ENCODE measurements at places on chromosomes 7 and 10.

DNA sequence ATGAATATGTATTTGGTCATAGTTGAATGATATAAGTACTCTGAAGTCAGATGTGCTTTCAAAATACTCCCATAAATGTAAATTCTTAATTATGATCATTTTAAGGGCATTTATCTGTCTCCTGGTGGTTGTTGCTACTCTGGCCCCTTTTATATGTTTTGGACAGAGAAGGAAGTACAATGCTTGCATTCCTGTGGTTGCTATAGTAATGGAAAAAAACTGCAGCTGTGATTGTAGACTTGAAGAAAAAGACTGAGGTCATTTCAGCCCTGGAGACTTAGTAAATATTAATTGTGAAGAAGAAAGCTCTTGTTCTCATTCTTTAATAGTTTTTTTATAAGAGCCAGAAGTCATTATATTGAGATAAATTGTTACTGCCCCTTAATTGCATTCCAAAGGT is 70.2 kb upstream of the FERD3L start:
- DNase-seq: no peak

GRCh38 chr7:151795168-151795811 is 81.6 kb downstream of the PRKAG2 start:
- peak; percentile 54 for DNase-seq

DNA sequence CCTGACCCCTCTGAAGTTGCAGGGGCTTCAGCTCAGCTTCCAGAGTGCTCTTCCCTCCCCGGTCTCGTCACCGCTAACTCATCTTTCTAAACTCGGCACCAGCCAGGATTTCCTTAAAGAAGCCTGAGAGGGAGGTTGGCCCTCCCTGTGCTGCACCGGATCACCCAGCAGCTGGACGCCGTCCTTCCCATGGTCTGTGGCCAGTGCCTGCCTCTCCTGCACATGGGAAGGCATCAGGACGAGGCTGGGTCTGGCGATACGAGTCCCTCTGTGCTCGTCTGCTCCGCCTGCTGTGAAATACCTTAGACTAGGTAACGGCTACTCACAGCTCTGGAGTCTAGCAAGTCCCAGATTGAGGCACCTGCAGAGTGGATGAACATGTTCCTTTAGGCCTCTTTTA is 179.1 kb downstream of the ZMYND11 start:
- no peak for DNase-seq

GRCh38 chr7:158956805-158957509 is 100.6 kb downstream of the DYNC2I1 start:
- DNase-seq: no peak

DNA sequence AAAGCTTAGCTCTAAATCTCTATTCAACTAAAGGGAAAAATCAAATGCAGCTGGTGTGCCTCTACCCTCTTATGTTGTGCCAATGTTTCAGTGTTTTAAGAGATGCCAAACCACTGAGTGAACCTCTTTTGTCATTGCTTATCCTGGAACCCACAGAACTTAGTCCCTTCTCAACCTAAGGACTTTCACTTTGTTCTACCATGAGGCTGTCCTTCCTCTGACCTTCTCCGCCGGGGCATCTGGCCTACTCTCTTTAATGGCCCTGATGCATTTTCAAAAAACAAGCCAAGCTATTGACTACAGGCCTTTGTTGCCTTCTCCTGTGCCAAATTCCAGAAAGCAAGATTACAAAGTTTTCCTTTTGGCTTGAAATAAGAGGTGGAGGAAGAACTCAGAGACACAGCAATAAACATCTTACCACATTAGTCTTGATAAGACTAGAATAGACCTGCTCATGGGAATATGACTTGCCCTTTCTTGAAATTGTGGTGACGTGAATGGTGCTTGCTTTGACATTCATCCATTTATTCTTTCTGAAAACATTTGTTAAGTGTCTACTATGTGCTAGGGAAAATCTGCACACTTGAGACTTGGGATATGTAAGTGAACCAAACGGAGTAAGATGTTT is 253.2 kb upstream of the SMIM30 start:
- no peak for DNase-seq

- no peak for DNase-seq
These were observed 24.9 kb downstream of the SAMD9 start for GRCh38 chr7:93092757-93093370.

GRCh38 chr10:101079874-101080273 is 18.1 kb downstream of the KAZALD1 start:
- DNase-seq: no peak

DNA sequence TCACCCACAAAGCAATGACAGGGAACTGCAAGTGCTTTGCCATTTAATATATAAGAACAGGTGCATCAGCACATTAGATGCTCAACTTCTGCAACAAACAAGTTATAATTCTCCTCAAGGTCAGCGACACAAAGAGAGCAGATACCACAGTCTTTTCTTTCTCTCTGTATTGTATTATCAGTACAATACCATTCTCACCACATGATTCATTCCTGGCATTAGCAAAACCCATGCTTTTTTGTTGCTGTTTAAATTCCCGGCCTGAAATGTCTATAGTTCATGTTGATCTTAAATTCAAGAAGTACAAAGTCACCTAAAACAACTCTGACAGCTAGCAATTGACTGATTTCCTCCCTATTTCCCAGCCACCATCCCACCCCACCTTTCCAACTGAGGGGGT is 111.8 kb upstream of the FEZF1 start:
- DNase-seq: no peak

DNA sequence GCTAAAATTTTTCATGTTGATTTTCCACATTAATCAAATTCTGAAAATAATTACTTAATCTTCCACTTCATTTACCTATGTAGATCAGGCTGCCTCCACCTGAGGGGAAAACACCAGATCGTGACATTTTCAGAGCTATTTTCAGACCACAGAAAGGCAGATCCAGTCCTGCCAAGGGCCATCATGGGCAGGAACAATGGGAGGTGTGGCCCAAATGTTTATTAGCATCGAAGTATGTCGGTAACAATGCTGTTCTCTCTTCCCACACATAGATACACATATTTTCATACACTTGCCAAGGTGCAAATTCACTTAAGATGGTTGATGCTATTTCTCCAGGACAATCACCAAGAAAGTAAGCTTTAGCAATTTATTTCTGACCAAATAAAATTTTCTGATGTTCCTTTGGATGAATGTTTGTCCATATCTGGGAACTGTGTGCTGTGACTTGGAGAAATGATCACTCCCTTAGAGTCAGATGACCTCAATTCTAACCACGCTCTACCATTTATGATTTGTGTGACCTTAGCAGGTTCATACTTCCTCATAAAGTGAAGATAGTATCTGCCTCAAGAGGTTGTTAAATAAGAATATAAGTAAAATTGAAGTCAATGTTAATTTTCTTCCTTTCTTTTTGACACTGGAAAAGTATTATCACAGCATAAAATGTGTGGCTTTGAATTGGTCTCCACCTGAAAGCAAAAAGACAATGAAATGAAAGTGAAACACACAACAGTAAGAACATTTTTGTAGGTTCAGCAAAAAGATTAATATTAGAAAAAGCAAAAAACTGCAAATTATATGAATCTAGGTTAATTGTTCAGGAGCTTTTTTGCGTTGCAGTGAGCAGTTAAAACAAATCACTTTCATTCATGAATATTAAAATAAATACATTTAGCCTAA is 310.4 kb upstream of the PHF14 start:
- no peak for DNase-seq

- no peak for DNase-seq
These were observed 781 bp downstream of the GBX1 start for GRCh38 chr7:151166629-151167196.

DNA sequence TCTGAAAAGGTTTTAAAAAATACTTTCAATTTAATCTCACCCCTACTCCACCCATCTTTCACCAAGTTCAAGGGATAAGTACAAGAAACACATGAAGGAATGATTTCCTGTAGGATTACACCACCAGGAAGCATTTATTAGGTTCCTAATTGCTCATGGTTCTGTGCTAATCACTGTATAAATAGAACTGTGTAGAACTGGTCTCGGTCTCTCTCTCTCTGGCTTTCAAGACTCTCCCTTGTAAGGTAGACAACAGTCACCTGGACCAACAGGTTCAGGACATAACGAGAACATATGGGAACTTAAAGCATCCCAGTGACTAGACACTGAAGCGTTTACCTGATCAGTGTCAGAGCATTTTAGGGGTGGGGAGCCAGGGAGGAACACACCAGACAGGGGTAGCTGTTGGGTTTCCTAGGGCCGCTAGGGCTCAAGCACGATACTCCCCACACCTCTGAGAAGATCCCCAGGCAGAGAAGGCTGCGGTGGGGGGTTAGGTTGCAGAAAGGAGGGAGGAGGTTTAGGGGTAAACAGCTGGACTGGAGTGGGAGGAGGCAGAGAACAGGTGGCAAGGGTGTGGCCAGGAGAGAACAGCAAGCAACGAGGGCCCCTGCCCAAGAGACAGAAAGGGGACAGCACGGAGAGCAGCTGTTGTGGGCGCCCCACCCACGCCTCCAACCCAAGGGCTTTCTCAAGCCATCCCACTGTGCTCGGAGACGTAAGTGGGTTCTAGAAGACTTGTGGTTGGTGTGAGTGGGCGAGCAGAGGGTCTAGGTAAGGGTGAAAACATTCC is 52.5 kb upstream of the USP6NL start:
- no peak for DNase-seq

DNA sequence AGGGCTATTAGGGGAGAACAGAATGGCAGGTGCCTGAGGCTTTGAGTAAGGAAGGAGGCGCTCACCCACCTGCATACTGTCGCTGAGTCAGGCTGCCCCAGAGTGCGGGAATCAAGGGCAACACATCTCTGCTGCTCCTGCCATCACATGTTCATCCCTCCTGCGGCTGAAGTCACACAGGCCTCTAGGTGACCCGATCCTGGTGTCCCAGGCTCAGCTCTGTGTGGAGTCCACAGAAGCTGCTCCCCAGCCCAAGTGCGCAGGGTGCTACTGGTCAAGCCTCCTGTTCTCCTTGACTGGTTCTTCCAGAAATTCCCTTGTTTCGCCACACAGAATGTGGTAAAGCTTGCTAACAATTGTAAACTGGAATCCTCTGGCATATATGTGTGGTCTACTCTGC is 96.9 kb upstream of the IL6 start:
- DNase-seq: no peak

GRCh38 chr7:28203508-28204240 is 23.1 kb upstream of the JAZF1 start:
- no peak for DNase-seq

GRCh38 chr10:116809483-116810119 is 39.7 kb upstream of the ENO4 start:
- no peak for DNase-seq

DNA sequence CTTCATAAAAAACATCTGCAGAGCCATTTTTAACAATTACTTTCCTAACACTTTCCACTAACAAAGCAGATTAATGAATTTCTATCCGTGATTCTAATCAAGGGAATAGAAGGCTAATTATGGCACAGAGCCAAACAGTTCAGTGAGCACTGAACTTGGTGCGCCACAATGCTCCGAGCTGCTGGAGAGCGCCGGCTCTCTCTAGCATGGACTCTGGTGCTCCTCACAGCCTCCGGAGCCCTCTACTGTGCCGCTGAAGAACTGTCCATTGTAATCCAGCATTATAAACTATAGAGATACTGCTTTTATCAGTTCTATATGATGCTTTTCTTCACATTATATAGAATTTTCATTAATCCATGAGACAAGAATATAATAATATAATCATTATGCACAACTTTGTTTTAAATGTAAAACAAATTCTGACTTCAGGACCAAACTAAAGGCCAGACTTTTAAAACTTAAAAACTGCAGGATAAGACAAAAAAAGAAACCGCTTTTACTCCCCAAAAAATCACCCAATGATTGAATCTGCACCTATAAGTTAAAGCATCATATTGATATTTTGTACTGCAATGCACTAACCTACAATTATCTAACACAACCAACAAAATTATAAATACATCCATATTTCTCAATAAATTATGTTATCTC is 123.6 kb downstream of the RNF32 start:
- DNase-seq: no peak

- DNase-seq: no peak
These were observed 73.2 kb downstream of the CALD1 start for GRCh38 chr7:134852625-134853024.

GRCh38 chr7:46071076-46071475 is 150.0 kb upstream of the IGFBP3 start:
- no peak for DNase-seq

GRCh38 chr7:112338786-112339185 is 111.5 kb upstream of the IFRD1 start:
- no peak for DNase-seq

DNA sequence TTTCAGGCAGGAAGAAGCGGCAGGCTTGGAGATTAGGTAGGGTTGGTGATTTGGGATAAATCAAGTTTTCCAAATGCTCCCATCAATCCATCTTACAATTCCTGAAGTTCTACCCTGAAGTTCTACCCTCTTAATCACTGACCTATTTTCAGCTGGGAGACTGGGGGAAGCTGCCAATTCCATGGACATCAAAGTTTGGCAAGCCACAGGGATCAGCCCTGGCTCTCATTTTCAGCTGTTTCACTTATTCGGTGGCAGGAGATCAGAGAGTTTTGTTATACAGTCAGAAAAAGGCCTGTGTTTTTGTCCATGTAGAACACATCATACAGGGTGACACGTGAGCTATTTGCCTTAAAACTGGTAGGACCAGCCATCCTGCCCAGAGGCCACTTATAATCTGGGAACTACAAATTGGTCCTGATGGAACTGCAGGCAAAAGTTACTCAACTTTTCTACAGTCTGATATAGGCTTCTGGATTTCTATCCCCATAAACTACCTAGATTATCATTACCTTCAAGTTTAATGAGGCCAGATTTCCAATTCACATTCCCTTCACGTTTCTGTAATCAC is 112.9 kb upstream of the ZNF746 start:
- DNase-seq: no peak

DNA sequence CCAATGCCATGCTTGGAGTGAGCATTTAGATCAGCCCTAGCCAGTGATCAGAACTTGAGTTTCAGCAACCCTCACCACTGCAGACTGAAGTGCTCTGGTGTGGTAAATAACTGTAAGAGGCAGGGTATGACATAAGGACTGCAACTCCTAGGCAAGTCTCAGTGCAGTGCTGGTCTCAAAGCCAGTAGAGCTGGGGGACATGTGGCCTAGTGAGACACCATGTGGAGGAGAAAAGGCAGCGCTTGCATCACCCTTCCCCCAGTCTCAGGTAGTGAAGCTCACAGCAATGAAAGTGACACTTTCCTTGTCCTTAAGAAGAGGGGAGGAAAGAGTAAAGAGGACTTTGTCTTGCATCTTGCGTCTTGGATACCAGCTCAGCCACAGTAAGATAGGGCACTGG is 386.8 kb upstream of the POT1 start:
- no peak for DNase-seq

- DNase-seq: no peak
These were observed 180.8 kb downstream of the JAZF1 start for GRCh38 chr7:27999829-28000228.

- DNase-seq: no peak
These were observed 137.6 kb upstream of the PRSS1 start for GRCh38 chr7:142611566-142612236.

DNA sequence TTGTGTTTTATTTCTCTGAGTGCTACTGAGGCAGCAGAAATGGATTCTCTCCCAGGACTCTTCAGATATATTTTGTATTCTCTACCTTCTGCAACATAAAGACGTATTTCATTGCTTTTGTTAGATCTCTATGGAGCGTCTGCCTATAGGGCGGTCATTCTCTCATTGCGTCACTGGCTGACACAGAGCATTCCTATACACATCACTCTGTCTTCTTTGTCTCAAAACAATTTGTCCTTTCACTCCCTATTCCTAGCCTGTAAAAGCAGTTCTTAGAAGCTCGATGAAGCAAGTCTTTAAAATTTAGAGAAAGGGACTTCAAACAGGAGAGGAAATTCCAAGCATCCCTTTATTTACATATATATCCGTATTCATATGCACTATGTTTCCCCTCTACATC is 120.6 kb downstream of the CPED1 start:
- DNase-seq: no peak

GRCh38 chr10:107423903-107424302 is 259.4 kb upstream of the SORCS1 start:
- DNase-seq: no peak

Measured in activated CD4-positive, alpha-beta T cell treated with anti-CD3 and anti-CD28 coated beads, Interleukin-2, amount 50 U/mL, for 24 hours (primary cell).